ENCODE measurements at places on chromosomes 16 and 17.

DNA sequence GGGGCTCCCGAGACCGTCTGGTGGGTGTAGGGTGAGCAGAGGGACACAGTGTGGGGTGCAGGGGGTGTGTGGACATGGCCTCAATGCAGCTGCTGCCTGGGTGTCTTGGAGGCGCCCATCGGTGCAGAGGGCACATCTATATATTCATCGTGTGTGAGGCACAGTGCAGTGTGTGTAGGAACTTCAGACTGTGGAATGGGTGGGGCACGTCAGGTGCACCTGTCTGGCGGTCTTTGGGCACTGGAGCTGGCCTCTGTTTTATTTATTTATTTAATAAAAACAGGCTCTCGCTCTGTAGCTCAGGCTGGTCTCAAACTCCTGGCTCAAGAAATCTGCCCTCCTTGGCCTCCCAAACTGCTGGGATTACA is 16.8 kb downstream of the LASP1 start:
- peak; percentile 80 for DNase-seq

GRCh38 chr17:43070257-43070656 is 45.2 kb downstream of the RND2 start:
- DNase-seq, result no peak

DNA sequence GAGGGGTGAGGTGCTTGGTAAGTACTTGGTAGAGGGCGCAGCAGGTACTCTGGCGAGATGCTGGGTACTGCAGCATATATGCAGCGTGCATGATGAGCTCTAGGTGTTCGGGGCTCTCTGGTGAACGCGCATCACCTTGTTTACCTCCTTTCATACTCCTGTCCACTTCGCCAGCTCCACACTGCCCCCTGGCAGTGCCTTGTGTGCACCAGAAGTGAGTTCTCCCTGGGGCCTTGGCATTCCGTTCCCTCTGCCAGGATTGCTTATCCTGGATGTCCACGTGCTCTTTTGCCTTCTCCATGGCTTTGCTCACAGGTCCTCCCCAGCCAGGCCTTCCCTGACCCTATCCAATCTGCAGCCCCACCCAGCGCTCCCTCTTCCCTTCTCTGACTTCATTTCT is 154.2 kb downstream of the MRM1 start:
- DNase-seq, result no peak

- DNase-seq, result no peak
Observed at GRCh38 chr17:29855686-29856085, 74.3 kb downstream of the SSH2 start.

DNA sequence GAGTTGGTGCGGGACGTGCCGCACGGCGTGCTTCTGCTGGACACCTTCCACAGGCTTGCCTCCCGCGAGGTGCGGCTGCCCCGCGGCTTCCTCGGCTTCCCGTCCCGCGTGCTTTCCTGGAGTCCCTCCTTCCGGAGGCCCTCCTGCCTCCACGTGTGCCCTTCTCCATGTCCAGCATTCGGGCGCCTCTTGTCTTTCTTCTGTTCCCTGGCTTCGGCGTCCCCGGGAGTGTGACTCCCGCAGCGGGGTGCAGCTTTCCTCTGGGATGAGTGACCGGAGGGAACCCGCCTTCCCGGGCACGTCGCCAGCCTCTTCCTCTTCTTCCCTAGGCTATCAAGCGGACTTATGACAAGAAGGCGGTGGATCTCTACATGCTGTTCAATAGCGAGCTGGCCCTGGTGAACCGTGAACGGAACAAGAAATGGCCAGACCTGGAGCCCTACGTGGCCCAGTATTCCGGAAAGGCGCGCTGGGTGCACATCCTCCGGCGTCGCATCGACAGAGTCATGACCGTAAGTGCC is 23.0 kb downstream of the DNAH2 start:
- DNase-seq, result no peak

GRCh38 chr16:17628983-17629382 is 158.2 kb upstream of the XYLT1 start:
- no peak for DNase-seq

DNA sequence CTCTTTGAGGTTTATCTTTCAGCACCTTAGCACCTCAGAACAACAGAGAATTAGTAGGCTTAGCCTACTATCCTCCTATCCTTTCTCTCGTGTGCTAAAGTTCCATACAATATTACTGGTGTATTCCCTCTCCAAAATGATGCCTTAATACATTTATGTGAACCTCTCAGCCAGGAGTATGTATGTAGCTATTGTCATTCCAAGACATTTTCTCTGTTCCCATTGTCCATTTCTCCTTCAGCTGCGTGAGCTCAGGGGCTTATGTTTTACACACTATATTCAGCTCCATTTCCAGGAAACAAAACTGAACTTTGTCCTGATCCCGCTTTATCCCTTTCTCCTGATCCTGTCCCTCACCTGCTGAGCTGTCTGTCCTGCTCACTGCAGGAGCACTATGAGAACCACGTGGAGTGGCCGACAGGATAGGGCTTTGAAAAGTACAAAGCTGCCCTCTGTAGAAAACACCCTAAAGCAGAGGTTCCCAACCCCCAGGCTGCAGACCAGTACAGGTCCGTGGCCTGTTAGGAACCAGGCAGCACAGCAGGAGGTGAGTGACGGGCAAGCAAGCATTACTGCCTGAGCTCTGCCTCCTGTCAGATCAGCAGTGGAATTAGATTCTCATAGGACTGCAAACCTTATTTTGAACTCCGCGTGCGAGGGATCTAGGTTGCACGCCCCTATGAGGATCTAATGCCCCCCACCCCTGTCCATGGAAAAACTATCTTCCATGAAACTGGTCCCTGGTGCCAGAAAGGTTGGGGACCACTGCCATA is 55.7 kb downstream of the CENPV start:
- DNase-seq, result peak; percentile 95

GRCh38 chr17:48908853-48909394 is 717 bp downstream of the UBE2Z start:
- peak; percentile 78 for DNase-seq

- no peak for DNase-seq
Observed at GRCh38 chr16:2833776-2834175, 3.7 kb downstream of the ZG16B start.

Data from large intestine (tissue), 12 donors.